ENCODE measurements at places on chromosomes 1 and 21. TPM values are rescaled to one million over a fixed set of nuclear protein-coding genes. Genes with fewer than 3 reads are reported as not detected.

The PCSK9 gene
- not detected for polyA plus RNA-seq

GRCh38 chr21:22020221-22020620, 1022.0 kb downstream of the NCAM2 start:
- no peak for DNase-seq

GRCh38 chr1:205699416-205699815, 19.1 kb upstream of the SLC45A3 start:
- DNase-seq: no peak

GRCh38 chr1:26047278-26047874, 1.5 kb upstream of the SLC30A2 start:
- DNase-seq: no peak

GRCh38 chr21:35027563-35028450, 21.3 kb downstream of the RUNX1 start:
- DNase-seq: no peak

The ATXN7L2 gene
- 8.7 TPM for polyA plus RNA-seq

DNA sequence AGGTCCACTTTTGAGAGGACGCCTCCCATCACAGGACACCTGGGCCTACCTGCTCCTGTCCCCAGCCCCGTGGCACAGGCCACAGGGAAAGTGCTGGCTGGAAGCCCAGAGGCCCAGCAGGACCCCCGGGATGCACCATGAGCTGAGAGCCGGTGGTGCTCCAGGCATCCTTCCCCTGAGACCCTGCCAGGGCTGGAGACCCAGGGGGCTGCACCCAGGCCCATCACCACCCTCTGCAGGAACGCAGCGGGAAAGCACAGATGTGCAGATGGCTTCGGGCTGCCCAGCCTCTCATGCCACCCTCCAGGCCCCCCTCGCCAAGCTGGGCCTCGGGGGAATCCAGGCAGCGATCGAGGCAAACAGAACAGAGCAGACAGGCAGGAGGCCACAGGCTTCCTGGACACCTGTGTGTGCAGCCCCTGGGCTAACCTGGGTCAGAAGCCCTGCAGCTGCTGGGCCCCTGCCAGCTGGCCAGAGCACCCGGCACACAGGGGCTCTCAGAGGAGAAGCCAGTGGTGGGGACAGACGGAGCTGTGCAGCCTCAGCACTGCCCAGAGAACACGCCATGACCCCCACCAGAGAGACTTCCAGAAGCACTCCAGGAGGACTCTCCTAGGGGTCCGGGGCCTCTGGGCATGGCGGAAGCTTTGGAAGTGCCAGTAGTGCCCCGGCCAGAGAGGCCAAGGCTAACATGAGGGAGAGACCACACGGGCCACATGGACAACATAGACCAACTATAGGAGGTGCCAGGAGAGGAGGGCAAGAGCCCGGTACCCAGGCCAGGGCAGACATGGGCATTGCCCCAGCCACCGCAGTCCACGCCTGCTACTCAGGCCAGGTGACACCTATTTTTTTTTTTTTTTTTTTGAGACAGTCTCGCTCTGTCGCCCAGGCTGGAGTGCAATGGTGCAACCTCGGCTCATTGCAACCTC, 71.4 kb downstream of the ARHGEF16 start:
- no peak for DNase-seq

DNA sequence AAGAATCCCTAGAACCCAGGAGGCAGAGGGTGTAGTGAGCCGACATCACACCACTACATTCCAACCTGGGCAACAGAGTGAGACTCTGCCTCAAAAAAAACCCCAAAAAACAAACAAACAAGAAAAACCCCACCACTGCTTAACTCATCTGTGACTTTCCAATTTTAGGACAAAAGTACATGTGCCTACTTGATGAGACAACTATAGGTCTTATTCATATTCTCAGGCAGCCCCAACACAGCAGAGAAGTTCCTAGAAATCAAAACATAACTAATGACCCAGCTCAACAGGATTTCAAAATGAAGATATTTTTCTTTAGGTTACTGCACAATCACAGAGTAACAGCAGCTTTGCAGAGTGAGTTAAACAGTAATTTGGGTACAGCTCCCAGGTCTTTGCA, 26.4 kb downstream of the TIAM1 start:
- DNase-seq: no peak

DNA sequence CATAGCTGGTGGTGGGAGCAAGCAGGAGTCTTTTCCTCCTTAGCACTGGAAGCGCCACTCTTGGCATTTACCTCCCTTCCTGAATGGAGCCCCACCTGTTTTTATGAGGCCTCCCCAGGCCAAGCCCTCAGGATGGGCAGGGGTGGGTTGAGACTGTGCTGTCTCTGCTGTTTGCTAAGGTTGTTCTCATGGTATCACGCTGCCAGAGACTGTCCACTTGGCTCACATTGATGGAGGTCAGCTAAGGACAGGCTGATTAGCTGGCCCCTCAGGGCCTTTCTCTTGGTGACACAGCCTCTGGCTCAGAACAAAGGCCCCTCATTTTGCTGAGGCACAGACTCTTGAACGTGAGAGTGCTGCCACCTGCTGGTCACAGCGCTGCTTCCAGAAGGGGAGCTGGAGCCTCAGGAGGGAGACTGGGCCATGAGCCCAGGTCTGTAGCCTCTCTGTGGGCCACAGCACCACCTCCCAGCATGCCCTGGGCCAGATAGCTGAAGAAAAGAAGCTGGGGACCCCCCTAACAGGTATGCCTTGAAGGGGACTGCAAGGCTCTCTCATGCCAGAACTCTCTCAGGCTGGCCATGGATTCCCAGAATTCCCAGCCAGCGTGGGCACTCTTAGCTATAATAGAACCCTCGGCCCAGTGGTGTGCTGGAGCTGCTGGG, 85.6 kb downstream of the CD58 start:
- DNase-seq: peak; percentile 77

DNA sequence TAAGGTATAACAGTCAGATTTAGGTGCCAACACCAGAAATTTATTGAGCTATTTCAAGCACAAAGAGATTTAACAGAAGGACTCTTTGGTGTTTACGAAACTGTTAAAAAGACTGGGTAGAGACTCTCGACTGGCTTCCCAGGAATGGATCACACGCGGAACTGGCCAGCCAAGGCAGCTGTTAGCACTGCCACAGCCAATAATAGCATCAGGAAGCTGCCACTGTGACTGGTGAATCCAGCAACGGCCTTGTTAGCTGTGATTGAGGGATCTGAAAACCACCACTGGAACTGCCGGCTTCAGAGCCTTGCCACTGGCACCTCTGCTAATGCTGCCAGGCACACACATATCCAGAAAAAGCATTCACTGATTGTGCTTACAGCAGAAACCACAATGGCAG, 10.6 kb upstream of the SIM2 start:
- no peak for DNase-seq

GRCh38 chr1:214638997-214639396, 36.0 kb downstream of the CENPF start:
- DNase-seq: no peak

GRCh38 chr1:59279645-59280044, 17.2 kb upstream of the FGGY start:
- no peak for DNase-seq

DNA sequence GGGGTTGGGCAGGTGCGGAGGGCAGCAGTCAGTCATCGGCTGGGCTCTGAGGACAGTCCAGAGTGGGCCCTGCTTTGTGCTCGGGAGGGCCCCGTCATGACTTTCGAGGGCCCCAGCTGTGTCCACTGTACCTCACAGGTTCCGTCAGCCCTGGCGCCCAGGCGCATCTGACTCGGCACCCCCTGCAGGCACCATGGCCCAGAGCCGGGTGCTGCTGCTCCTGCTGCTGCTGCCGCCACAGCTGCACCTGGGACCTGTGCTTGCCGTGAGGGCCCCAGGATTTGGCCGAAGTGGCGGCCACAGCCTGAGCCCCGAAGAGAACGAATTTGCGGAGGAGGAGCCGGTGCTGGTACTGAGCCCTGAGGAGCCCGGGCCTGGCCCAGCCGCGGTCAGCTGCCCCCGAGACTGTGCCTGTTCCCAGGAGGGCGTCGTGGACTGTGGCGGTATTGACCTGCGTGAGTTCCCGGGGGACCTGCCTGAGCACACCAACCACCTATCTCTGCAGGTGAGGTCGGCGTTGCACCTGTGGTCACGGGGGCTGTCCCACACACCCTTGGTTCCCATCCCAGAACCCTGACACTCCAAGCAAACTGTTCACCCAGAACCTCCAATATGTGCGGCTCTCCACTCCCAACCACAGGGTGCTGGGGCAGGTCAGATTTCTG, 7.8 kb downstream of the PODN start:
- DNase-seq: no peak

The OR2AK2 gene
- not detected for polyA plus RNA-seq

DNA sequence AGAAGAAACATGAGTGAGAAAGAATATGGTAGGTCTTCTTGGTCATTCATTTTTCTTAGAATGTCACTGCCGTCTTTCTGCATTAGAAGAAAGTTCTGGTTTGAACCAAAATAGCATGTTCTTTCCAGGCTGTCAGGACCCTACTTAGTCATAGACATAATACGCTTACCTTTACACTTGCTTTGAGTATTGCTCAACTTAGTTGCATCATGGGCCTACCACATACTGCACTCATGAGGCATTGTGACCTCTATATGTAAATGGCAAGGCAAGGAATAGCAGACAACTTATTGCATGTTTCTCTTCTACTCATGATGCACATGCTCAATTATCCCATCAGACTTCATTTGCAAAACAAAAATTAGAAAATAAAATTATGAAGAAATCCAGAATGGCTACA, 415.0 kb downstream of the HLX start:
- DNase-seq: no peak

DNA sequence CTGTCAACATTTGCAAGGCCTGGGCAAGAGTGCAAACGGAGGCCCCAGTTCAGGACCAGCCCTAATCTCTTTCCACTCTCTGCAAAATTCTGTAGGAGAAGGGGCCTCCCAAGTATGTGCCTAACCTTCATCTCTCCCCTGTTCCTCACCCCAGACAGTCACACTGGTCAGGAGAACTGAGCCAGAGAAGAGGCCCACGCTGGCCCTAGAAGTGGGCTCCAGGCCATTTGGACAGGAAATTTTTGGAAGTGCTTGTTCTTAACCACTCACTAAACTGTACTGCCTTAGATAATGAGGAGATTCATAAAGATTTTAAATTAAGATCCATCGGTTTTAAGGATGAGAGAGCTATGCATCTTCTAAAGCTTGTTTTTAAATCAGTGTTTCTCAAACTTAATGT, 129.7 kb upstream of the ADGRL2 start:
- no peak for DNase-seq

DNA sequence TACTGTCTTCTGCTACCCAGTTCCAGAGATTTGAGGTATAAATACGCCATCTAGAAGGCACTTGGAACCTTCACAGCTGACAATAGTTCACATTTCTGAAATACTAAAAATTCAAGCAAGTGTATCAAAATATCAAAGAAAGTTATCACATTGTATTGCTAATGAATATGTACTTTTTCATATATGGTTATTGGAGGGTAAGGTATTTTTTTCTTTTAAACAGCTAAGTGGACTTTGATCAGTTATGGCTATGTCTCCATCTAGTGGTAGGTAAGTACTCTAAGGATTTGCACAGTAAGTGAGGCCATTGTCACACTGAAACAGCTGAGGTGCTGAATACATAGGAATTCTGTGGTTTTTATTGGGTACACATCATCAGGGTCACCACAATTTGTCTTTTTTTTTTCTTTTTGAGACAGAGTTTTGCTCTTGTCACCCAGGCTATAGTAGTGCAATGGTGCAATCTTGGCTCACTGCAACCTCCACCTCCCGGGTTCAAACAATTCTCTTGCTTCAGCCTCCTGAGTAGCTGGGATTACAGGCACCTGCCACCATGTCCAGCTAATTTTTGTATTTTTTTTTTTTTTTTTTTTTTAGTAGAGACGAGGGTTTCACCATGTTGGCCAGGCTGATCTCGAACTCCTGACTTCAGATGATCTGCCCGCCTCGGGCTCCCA, 49.1 kb upstream of the CR2 start:
- peak; percentile 54 for DNase-seq
